Stimulated activated CD8-positive, alpha-beta memory T cell treated with anti-CD3 and anti-CD28 coated beads, Interleukin-12 subunit alpha, Interleukin-12 subunit beta, amount 100 ng/mL, for 1 hour (primary cell): ENCODE measurements at places on chromosomes 12 and 14.

GRCh38 chr14:81070511-81070910 lies 115.1 kb downstream of the TSHR start:
- no peak for DNase-seq

DNA sequence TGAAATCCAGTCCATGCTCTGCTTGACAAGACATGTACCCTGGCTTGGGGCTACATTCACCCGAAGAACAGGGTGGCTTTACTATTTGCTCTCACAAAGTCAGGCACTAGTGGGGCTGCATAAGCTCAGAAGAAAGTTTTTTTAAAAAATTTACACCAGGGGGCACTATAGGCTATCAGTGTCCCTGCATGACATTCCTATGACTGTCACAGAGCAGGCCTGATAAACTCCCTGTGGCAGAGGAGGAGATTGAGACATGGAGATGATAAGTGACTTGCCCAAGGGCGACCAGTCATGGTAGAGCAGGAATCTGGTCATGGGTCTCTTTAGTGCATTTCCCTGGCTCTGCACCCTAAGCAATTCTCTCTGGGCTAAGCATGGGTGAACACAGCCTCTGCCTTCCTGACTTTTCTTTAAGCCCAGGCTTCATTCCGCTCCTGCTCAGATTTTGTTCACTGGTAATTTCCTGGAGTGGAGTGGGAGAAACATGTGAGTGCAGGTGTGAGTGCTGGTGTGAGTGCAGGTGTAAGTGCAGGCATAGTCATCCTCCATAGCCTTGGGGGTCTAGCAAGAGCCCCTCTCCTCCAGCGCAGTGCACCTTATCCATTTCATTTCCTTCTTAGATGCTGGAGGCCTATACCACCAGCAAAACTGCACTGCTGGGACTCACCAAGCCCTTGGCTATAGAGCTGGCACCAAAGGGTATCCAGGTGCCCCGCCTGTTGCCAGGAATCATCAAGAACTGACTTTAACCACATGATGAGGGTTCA lies 91.6 kb downstream of the DHRS2 start:
- DNase-seq = no peak

DNA sequence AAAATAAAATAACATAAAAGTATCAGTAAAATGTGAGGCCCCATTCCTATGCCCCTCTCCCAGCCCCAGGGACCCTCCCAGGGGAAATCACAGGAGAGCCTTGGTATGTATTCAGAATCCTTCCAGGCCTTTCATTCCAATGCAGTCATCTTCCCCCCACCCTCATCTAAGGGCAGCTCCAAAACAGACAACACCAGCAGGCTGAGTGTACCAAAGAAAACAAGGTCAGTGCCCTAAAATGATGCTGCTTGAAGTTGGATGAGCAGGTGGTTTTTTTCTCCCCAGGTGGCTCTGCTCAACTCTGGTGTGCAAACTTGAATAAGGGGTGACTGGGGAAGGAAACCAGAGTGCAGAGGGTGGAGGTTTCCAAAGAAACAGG lies 56.2 kb downstream of the TSPAN9 start:
- DNase-seq = no peak

GRCh38 chr14:50928002-50928635 lies 16.2 kb downstream of the PYGL start:
- DNase-seq = no peak

- DNase-seq = no peak
These were observed 158.6 kb downstream of the TMEM121 start for GRCh38 chr14:105685003-105685402.

DNA sequence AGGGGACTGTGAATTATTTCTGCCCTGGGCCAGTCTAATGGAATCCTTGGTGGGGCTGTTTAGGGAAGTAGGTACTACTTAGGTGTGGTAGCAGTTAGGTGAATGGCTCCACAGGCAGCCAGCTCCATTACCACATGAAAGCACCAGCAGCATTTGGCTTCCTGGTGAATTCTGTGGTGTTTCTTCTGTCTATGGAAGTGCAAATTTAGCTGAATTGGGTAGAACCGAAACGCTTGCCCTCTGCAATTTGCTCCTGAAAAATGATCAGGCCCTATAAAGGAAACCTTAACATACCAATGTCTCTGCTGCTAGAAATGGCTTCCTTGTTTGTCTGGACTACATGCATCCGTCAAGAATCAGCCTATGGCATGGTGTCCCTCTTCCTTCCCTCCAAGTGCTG lies 16.4 kb downstream of the FLRT2 start:
- DNase-seq = no peak

- DNase-seq = no peak
These were observed 21.9 kb upstream of the FAIM2 start for GRCh38 chr12:49925433-49926204.
